ENCODE measurements at places on chromosomes 7 and 10.

DNA sequence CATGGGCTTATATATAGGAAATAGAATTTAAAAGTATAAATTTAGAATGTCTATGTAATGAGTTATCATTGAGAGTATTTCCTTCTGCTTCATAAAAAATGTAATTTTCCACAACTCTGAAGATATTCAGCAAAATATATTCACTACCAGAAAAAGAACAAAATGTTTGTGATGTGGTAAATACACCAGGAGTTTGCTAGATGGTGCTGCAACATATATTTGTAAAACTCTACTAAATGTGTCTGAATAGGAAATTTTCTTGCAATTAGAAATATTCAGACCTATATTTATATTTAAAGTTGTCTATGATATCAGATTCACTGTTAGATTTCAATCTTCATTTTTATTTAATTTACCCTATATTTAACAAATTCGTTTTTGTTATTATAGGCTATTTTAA lies 201.1 kb downstream of the PPP1R3A start:
- no peak for DNase-seq

DNA sequence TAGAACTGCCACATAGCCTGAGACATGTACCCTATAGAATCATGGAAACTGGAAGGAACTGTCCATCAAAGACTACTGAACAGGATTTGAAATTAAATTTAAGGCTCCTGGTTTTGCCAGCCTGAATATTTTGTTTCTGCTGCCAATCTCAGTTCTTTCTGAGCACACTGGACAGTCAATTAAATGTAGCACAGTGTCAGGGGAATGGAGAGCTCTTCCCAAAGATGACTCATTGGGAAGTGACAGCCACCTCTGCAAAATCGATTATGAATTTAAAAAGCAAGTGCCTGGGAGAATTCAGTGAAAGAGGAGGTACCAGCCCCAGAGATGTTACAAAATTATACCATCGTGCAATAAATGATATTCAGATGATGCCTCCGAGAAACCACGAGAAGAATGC lies 47.8 kb downstream of the CPXM2 start:
- DNase-seq, result no peak

- no peak for DNase-seq
Measured at GRCh38 chr7:43560742-43561330, 22.1 kb upstream of the STK17A start.

DNA sequence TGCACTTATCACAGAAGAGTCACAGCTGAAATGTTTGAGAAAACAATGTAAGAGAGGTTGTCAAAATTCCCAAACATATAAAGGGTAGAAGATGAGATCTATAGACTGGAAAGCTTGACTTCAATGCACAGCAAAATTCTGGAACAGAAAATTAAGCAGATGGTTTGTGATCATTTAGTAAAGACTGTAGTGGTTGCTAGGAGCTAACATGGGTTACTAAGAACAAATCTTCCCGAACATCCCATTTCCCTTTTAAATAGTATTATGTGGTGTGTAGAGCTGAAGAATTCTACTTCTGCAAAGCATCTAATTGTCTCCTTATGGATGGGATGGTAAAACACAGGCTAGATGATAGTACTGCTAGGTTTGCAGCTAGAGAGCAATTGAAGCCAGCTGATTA lies 312.3 kb downstream of the CAMK1D start:
- DNase-seq, result no peak

GRCh38 chr10:63576501-63576900 lies 55.3 kb downstream of the REEP3 start:
- DNase-seq, result no peak

DNA sequence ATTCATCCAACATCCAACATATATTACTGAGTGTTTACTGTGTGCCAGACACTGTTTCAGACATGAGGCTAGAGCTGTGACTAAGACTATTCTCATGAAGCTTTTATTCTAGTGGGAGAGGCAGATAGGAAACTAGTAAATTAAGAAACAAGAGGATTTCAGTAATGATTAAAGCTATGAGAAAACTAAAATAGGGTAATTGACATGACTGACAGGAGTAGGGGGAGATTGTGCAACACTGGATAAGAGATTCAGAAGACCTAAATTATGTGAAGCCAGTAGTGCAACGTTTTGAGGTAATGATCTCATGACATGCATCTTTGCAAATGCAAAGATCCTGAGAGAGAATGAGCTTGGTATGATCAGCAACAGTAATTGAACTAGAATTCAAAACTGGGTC lies 48.6 kb upstream of the MKLN1 start:
- DNase-seq, result no peak

DNA sequence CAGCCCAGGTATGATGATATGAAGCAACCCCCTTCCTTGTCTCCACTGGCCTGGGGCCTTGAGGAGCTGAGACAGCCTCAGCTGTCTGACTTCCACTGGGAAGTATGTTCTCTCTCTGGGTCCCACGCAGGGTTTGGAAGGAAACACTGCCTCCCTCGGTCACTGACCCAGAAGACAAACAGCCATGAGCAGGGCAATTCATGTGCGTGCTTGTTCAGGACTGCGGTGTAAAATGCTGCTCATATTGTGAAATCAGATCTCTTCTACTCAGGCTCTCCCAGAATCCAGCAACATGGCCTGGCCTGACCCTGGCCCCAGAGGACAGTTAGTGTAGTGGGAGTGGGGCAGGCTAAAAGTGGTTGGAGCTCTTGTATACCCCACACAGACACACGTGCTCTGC lies 2.8 kb downstream of the CLCN1 start:
- no peak for DNase-seq

DNA sequence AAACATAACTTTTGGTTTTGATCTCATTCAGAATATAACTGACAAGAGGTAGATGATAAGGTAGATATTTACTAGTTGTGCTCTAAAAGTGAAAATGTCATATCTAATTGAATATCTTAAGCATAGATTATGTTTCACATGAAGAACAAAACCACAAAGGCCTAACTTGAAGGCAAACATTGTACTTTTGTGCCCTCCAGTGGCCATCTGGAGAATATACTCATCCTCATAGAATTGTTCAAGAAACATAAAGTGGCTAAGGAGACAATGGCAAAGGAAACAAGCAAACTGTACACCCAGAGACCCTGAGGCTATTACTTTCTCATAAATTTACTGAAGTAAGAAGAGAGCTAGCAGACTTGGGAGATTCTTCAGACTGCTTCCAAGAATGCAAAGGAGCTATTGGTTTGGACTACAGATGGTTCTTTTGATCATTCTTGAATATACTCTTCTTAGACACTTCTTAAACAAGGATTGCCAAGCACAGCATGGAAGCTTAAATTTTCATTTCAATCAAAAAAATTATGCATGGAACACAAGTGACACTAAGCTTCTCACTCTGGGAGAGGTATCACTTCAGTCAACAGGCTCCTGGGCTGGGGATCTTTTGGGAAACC lies 98.2 kb upstream of the DKK1 start:
- DNase-seq, result no peak

DNA sequence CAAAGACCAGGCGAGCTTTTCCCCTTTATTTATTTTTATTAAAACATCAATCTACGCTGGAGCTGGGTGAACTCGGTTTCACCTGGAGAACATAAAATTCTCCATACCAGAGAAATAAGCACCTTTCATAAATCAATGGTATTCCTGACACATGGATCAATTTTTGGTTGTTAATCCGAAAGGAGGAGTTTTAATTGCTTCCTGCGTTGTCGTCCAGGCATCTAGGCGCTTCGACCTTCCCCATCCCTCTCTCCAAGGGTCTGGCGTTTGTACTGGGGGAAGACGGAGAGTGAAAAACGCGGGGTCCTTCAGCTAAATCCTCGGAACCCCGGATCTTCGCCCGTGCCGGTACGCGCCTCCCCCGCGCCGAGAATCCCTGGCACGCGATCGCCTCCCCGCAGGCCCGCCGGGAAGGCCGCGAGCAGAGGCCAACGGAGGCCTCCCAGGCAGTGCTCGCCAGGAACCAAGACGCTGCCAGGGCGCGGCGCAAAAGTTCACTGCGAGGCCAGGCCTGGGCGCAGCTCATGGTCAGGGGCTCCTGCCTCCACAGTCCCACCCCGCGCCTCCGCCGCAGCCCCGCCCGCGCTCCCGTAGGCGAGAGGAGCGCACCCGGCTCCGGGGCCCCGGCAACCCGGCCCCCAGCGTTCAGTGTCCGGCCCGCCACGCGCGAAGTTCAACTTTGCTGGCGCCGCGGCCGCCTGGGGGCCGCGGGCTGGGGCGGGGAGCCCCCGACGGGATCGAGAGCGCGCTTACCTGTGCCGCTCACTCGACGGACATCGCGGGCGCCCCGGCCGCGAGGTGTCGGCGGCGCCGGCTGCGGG lies 8.3 kb upstream of the EBF3 start:
- DNase-seq, result no peak

DNA sequence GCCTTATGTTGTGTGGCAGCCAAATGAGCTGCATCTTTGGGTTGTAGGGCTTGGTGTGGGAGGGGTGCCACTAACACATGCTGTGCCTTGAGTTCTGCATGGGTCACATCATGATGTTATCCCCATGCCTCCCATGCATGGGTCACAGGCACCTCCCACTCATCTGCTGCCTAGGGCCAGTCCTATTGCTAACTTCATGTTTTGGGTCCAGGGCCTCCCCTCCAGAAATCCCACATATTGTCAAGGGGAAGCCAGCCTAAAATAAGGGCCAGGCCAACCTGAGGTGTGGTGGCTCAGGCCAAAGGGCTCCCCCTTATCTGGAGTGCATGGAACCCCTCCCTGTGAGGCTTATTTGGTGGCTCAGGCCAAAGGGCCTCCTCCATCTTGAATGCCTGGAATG lies 299.0 kb downstream of the RPS24 start:
- no peak for DNase-seq

DNA sequence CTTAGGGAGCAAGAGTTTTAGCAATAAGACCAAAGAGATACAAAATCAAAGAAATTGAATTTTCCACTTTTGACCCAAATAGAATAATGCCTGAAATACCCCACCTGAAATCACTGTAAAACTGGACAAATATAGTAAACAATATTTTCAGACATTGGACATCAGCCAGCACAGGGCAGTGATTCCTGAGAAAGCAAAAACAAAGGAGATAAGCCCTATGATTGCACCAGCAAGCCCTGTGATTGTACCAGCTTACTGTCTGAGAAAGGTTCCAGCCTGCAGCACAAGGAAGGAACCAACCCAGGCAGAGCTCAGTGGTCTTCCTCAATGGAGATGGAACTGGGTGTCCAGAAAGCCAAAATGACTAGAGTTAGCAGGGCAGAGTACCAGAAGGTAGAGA lies 10.3 kb downstream of the TMEM106B start:
- DNase-seq, result no peak

DNA sequence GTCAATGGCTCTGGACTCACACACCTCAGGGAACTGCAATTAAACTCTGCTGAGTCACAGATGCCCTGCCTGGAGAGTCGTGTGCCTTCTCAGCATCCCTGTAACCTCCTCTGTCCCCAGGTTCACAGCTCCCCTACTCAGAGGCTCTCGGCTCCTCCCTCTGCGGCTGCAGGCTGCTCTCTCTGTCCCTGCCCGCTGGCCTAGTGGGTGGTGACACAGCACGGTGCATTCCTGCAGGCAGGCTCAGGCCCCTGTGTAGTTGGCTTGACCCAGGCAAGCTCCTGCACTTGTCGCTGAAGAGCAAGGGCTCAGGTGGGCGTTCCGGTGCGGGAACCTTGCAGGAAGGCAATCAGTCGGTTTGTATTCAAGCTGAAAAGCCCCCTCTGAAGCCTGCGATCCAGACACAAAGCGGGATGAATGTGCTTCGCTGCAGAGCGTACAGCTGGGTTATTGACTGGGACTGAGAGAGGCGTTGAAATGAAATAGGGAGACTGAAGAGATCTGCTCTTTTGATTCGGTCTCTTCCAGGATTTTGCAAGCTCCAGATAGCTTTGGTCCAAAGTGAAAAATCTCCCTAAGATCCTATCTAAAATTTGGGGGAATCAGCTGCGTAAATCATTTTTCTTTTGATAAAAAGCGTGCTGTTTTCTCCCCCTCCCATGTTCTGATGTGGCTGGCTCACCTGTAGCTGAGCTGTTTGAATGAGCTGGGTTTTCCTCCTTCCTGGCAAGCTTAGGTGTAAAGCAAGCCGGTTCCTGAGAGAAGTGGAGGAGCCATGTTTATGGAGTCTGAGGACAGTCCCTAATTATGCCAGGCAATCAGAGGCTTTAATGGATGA lies 208.7 kb upstream of the PHYHIPL start:
- no peak for DNase-seq

GRCh38 chr10:76315240-76315639 lies 883.8 kb downstream of the LRMDA start:
- DNase-seq, result no peak

DNA sequence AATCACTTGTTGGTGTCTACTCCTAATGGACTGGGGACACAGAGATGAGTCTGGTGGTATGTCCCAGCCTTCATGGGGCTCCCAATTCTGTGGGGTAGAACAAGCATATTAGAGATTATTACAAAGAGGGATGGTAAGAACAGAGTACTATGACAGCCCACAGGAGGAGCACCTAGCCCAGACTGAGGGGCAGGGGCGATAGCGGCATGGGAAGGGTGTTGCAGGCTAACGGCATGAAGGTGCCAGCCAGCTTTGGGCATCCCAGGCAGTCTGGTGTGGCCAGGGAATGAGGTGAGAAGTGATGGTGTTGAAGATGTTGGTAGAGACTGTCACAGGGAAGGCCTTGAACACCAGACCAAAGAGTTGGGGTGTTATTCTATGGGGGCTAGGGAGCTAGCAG lies 280.0 kb downstream of the RPS24 start:
- DNase-seq, result no peak

- DNase-seq, result peak; percentile 41
Measured at GRCh38 chr7:45921699-45922519, 837 bp upstream of the IGFBP3 start.

- no peak for DNase-seq
Measured at GRCh38 chr10:93947524-93947923, 46.2 kb upstream of the PLCE1 start.

- no peak for DNase-seq
Measured at GRCh38 chr7:30988351-30989005, 24.7 kb downstream of the GHRHR start.

GRCh38 chr10:124153023-124153826 lies 59.8 kb upstream of the CHST15 start:
- peak; percentile 60 for DNase-seq

DNA sequence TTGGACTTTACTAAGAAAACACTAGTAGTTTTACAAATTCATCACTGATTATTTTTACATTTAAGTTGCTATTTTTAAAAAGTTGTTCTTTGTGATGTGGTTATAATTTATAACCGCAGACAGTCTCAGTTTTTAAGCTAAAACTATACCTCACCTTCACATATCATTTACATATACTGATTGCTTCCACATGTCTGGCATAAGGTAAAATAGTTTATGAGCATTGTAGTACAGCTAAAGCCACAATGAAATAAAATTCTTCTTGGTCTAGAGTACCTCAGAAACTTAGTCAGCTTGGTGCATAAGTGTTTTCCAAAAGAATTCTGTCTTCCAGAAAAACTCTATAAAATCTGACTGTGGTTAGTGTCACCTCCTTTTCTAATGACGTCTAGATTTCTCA lies 13.0 kb downstream of the SEMA3A start:
- DNase-seq, result no peak

- DNase-seq, result no peak
Measured at GRCh38 chr10:132570771-132571649, 33.4 kb downstream of the INPP5A start.

- no peak for DNase-seq
Measured at GRCh38 chr7:21023841-21024484, 237.3 kb upstream of the SP8 start.

GRCh38 chr7:17474724-17475344 lies 176.4 kb downstream of the AHR start:
- DNase-seq, result no peak
